Activated CD4-positive, alpha-beta T cell treated with anti-CD3 and anti-CD28 coated beads, Interleukin-2, amount 10 ng/mL, durations not matched to agents 7 days and 5 days (primary cell): ENCODE measurements at places on chromosomes 4 and X. TPM values are rescaled to one million over a fixed set of nuclear protein-coding genes. Genes with fewer than 3 reads are reported as not detected.

Gene XK
- 0.04 TPM for total RNA-seq

Gene RHOXF1
- not detected for total RNA-seq

Gene AKAP14
- total RNA-seq: not detected

Gene GLOD5
- not detected for total RNA-seq

Gene CTPS2
- total RNA-seq: 4.1 TPM

Gene GRID2
- not detected for total RNA-seq
